NCI-H69 (cell line): ENCODE measurements at places on chromosomes 6 and 20.

DNA sequence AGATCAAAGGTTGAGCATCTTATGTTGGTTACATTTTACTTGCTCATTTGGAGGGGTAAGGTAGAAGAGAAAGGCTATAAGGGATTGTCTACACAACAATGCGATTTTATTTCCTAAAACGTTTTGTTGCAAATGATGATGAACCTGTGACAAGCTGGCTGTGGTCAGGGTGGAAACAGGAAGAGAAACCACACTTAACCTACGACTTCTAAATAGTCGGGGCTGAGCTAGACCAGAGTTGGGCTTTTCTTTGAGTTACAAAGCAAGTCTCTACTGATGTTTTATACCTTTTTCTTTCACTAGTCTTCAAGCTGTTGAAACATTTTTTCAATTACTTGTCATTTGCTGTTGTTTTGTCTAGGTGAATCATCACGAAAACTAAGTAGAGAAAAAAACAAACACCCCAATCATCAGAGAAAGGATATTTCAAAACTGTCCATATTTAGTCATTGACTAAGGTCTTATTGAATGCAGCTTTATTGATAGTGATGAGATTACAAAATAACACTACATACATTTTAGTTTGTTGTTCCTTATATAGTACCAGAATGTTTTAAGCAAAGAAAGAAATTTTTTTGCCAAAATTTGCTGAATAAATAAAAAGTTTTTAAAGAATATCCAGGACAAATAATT is 18.0 kb downstream of the KLHL31 start:
- no peak for DNase-seq

DNA sequence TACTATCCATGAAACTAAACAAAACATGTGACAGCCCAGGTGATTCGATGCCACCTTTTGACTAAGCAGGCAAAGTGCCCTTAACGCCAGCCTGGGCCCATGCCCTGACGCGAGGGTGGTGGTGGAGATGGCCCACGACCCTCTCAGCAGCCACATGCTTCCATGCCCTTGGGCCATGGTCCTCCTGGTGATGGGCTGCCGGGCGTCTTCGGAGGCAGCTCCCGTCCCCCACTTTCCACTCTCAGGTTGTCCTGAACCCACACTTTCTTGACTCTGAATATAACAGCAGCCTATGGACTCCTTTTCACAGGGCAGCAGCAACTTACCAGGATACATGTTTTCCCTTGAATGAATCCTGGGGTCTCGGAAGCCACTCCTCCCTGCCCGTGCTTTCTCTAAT is 33.6 kb downstream of the TMEM242 start:
- DNase-seq: no peak

DNA sequence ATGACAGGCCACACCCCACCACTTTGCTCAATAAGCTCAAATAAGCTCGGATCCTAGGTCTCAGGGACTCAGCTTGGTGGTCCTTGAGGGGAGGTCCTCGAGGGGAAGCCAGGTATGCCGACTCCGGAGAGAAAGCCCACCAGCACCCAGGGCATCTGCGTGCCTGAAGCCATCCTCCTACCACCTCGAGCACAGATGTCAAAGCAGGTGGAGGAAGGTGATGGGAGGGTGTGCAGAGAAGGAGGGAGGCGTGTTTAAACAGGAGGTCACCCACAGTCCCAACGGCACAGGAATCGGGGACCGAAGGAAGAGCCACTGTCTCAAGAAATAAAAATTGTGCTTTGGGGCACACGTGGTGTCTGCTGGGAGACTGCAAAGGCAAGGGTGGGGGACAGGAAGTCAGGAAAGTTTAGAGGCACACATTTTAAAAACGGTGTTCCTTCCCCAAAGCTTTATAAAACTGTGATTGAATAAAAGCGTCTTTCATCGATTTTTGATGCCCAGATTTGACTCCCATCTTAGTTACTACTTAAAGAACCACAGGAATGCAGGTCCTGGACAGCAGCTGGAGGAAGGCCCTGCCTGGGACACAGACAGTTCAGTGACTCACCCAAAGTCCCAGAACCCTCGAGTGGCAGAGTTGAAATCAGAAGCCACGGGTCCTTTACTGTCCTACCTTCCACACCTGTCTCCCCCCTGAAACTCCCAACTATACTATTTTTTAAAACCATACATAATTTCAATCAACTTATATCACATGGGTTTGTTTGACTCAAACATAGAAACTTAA is 221.0 kb upstream of the PDE10A start:
- no peak for DNase-seq

GRCh38 chr20:49641683-49642656 is 71.7 kb downstream of the B4GALT5 start:
- DNase-seq: no peak

DNA sequence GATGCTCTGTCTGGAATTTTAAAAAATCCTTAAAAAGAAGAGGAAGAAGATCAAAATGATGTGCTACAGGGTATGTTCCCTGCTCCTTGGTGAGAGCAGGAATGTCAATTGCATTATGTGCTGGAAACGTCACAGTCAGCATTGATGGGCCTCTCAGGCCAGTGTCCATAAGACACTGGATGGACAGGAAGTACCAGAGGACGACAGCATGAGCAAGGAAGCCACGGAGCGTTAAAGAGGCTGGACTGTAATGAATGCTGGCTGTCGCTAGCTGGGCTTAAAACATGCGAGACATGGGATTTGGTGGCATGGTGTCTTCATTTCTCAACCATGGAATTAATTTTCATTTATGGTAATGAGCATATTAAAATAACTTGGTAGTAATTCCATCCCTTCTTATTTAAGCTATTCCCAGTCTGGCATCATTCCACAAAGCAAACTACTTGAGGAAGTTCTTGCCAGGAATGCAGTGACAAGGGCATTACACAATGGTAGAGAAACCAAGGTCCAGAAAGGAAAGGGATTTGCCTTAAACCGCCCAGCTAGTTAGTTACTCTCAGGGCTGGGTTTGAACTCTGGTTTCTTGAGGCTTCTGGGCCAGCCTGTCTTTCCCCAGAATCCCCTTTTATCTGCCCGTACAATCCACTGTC is 166.6 kb upstream of the SOX4 start:
- DNase-seq: no peak

GRCh38 chr6:20630617-20631548 is 96.6 kb downstream of the CDKAL1 start:
- peak; percentile 96 for DNase-seq

DNA sequence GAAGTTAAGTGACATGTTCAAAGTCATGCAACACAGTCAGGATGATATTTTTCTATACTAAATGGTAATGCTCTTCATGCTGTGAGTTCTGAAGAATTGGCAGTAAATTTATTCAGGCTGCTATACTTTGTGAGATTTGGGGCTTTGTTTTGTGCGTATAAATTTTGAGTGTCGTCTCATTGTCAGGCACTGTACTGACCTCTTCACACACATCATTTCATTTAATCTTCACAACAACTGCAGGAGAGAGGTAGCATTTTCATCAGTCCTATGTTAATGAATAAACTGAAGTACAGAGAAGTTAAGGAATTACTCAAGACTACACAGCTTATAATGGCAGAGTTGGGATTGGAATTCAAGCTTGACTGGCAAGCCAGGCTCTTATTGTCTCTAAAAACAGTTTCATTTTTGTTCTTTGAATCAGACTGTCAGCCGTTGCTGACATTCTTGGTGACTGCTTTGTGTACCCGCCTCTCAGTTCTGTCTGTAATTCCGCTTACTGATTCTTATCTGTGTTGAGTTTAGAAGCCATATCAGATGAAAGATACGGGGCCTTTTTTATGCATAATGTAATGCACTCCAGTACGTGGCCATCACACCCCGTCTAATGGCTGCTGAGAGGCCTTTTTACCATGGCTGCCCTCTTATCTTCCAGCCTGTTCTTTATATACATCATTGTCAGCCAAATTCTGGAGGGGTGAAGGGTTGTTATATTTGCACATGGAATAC is 274.9 kb downstream of the UTRN start:
- DNase-seq: no peak

- peak; percentile 13 for DNase-seq
These were observed 7.7 kb upstream of the SCP2D1 start for GRCh38 chr20:18805881-18806280.
